Stimulated activated CD4-positive, alpha-beta T cell treated with anti-CD3 and anti-CD28 coated beads, Interleukin-2, amount 100 ng/mL, for 48 hours (primary cell): ENCODE measurements at places on chromosomes 16 and 17.
A peak's percentile ranks its signal among the peaks of the same experiment; 100 is the strongest.

GRCh38 chr17:74892974-74893911, at the start of gene FADS6:
Gene FADS6, minus strand, starts transcription at chr17:74893633. Its CDS starts 38 bp downstream, at chr17:74893595.
- no peak for DNase-seq

GRCh38 chr17:82240506-82241182, 11.8 kb downstream of the SLC16A3 start:
- DNase-seq, result no peak

GRCh38 chr16:56632156-56632847, at the start of gene MT1M:
Gene MT1M, plus strand, starts transcription at chr16:56632659. Its CDS starts 73 bp downstream, at chr16:56632732.
- DNase-seq, result no peak

GRCh38 chr17:44241106-44241624, 21.7 kb upstream of the UBTF start:
- DNase-seq, result no peak

GRCh38 chr17:47830396-47831002, 842 bp downstream of the MRPL10 start:
- DNase-seq, result no peak

- no peak for DNase-seq
Measured at GRCh38 chr16:78599271-78599670, 499.8 kb downstream of the WWOX start.

DNA sequence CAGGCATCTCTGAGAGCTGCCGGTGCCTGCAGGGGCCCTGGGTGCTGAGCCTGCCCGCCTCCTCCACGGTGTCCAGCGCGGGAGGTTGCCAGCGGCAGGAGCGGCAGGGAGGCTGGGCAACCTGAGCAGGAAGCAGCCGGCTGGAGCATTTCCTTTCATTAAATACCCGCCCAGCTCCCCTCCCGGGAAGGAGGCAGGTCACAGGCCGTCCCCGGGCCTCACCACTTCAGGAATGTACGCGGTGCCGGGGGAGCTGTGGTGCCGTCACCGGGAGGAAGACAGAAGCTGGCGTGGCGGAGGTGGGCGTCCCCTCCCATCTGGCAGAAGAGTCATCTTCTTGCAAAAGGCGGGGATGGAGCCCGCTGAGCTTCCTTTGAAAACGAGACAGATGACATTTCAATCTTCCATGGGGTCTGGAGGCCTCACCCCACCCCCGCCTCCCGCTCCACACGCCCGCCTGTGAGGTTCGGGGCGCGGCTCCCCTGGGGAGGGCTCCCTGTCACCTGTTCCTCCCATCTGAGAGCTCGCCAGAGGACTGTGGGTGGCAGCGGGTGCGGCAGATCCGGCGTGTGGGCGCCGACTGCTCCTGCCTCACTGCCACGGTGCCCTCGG, 16.0 kb downstream of the SOX8 start:
- peak; percentile 42 for DNase-seq

GRCh38 chr16:892536-893255, 78.1 kb downstream of the LMF1 start:
- no peak for DNase-seq

DNA sequence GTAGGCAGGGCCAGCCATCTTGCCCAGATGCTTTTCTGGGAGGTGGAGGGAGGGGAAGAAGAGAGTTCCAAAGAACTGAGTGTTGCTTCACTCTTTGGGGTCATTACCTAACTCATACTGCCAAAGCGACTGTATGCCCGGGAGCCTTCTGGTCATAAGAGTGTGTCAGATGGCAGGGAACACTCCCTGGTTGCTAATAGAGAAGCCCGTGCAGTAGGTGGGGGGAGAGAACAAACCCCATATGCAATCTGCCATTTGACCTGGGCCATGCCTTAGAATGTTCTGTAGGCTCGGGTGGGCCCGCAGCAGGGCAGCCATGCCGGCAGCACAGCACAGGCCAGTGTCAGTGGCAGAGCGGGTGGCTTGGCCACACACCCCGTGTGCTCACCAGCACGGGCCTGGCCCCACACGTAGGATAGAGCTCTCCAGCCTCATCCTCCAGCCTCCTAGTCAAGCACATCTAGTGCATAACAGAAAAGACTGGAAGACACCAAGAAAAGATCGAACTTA, 120.5 kb downstream of the SOCS1 start:
- no peak for DNase-seq

DNA sequence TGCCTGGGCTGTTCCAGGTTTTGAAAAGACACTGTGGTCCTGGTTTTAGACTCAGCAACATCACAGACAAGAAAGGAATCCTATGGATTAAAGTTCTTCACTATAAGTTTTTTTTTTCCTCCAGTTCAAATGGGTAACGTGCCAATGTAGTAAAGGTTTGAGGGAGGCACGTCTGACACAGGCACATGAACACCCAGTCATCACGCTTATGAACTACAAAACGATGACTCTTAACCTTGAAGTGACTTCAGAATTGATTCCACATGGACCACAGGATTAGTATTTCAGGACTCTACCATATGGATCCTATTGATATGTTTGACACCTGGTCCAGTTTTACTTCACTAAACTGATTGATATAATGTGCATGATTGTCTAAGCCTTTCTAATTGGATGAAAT, 2.3 kb downstream of the PRMT7 start:
- DNase-seq, result no peak
